ENCODE measurements at places on chromosomes 5 and 9. TPM values are rescaled to one million over a fixed set of nuclear protein-coding genes. Genes with fewer than 3 reads are reported as not detected.

DNA sequence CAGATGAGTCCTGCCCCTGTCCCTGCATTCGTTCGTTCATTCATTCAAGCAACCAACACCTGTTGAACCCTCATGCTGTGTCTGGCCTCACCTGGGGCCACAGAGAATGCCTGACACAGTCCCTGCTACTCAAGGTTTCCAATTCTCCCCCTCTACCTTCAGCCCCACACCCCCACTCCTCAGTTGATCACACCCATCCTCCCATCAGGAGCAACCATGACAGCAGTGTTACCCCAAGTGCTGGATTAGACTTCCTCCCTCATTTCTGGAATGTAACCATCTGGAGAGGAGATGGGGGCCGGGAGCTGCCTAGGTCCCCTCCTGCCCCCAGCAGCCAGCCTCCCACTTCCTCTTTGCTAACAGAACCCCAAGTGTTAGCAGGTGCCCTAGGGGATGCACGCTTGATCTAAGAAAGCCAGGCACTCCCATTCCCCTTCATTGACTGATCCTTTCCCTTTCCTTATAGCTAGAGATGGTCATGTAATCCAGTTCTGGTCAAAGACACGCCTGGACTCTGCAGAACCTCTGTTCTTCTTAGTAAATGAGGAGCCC is 57.2 kb downstream of the SMIM23 start:
- no peak for DNase-seq

DNA sequence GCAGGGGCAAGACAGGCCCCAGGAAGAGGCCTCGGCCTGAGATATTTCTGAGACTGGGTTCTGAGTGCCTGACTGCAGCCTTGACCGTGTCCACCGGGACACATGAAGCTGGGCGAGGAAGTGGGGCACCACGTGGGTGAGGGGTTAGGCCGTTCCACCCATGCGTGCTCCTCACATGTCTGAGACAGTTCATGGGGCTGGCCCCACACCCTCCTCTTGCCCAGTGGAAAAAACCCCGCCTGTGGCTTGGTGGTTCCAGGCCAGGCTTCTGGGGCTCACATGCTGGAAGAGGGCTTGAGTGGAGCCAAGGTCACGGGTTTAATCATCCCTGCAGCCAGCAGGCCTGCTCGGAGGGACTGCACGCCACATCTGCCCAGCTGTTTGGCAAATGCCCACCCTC is 11.4 kb downstream of the HMCN2 start:
- DNase-seq = peak; percentile 49

- no peak for DNase-seq
Observed at GRCh38 chr5:62741761-62742160, 163.1 kb downstream of the LRRC70 start.

SLC46A2 gene
- total RNA-seq = 0.66 TPM

- DNase-seq = no peak
Observed at GRCh38 chr9:124108216-124108615, 96.6 kb downstream of the LHX2 start.

CHSY3 gene
- 3.0 TPM for total RNA-seq

DNA sequence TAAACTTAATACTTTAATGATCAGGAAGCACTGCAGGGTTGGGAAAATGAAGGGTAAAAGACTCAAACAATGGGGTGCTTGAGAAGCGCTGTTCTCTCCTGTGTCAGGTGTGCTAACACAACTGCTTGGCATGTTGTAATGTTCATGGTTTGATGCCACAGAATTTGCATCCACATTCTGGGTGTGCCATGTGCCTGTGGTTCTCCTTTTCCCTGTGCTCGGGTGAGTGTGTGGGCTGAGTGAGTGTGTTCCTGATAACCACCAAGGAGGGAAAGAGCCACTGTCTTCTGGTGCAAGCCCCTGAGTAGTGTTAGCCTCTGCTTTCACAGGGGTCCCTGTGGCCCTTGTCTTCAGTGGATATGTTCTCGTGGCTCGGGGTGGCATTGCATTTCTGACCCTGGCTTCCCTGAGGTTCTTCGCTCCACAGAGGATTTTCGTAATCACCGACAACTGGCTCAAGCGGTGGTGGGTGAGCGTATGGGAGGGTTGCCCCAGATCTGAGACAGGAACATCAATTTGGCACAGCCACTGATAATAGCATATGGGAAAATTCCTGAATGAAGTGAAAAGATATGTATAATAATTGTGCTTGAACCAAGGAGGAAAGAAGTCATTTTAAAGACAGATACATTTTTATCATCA is 102.0 kb downstream of the MVB12B start:
- no peak for DNase-seq

ST8SIA4 gene
- 11.6 TPM for total RNA-seq

PCDHGC4 gene
- 1.5 TPM for total RNA-seq

FIBCD1 gene
- total RNA-seq = 0.25 TPM

GRCh38 chr9:95486318-95486717 is 30.5 kb downstream of the PTCH1 start:
- no peak for DNase-seq

DNA sequence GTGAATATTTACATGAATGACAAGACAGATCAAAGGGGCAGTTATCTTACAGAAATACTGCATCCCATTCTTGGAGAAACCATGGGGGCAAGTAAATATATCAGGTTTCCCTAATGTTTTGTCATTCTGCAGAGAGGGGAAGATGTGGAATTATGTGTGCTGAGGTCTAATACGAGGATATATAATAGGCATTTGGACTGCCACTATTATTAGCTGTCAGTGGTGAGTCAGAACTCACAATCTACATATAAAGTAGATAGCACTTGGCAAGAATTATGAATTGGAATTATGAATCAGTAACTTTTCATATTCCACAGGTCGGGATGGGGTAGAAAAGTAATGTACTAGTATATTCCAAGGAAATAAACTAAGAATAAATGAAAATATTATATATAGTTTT is 121.7 kb downstream of the GIN1 start:
- no peak for DNase-seq

GRCh38 chr9:84996029-84996428 is 326.5 kb downstream of the NTRK2 start:
- peak; percentile 38 for DNase-seq

All from kidney (tissue), 22 donors.